ENCODE measurements at places on chromosomes 5 and 9.

GRCh38 chr5:72066705-72067107 is 40.6 kb upstream of the MAP1B start:
- peak; percentile 78 for DNase-seq

DNA sequence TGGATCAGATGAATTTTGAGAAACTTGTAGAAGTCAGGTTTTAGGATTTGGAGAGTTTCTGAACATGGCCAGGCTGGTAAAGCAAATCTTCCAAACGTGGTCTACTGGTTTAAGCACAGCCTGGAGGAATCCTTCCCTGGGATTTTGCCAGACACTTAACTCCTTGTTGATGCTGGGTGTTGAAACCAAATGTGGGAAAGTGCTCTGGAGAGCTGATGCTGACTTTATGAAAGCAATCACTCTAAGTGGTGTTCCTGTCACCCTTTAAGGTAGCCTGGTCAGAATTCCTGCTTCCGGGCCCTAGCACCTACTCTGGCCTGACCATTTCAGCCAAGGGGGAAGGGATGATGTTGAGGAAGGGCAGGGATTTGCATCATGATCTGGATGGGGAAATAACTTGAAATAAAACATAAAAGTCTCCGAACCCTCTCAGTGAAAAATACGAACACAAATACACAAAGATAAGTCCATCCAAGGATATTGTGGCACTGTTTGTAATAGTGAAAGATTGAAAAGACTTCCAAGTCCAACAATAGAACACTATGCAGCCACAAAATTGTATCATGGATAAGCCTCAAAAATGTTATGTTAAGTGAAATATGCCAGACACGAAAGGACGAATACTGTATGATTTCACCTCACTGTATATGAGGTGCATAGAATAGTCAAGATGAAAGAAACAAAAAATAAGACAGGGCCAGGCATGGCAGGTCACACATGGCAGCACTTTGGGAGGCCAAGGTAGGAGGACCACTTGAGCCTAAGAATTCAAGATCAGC is 57.7 kb downstream of the PDE6A start:
- DNase-seq, result peak; percentile 33

DNA sequence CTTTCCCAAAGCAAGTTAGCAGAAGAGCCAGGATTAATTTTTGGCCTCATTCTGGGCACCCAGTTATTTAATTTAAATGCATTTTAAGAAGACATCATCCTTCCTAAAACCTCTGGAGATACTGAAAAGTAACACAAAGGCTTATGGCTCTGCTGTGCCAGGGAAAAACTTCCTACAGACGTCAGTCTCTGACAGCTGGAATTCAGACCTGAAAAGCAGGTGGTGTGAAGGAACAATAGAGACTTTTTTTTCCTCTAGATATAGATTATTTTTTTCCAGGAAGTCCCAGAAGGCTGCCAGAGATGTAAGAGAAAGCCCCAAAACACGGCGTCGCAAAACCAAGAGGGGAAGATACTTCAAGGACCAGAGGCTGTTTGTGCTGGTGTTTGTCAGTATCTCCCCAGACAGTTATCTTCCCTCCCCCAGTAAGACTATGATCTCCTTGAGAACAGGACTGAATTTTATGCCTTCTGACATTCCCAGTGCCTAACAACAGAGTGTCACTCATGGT is 88.7 kb upstream of the RASEF start:
- DNase-seq, result no peak

GRCh38 chr5:149282027-149282965 is 10.6 kb downstream of the AFAP1L1 start:
- DNase-seq, result no peak

DNA sequence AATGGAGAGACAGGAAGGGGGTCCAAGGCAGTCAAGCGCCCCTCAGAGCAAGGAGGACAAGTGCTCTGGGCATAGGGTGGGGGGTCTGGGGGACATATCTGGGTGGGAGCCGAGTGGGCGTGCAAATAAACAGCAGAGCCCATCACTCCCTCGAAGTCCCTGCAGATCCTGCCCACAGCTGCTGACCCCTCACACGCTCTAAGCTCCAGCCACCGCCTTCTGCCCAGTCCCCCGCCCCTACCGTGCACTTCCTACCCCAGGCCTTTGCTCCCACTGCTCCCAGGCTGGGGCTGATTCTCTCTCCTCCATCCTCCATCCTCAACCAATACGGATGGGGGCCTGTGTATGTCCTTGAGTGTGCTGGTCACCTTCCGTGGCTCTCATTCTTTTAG is 16.9 kb upstream of the ALDH1B1 start:
- DNase-seq, result no peak

DNA sequence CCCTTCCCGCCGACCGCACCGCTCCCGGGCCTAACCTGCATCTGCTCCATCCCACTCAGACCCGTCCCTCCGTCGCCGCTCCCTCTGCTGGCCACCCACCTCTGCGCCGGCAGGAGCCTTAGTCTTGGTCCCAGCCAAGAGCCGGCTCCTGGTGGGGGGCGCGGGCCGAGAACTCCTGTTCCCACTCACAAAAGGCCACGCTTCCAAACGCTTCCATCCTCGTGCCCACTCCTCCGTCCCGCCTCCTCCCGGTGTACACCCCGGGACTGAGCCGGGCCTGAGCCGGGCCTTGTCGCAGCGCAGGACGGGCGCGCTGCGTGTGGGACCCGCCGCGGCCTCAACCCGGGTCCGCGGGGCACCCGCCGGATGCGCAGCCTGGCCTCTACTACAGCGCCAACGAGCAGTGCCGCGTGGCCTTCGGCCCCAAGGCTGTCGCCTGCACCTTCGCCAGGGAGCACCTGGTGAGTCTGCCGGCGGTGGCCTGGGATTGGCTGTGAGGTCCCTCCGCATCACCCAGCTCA is 7.5 kb downstream of the ADAMTS13 start:
- DNase-seq, result no peak

GRCh38 chr9:98146101-98146991 is 27.3 kb upstream of the TRIM14 start:
- DNase-seq, result peak; percentile 54

GRCh38 chr9:96725576-96725975 is 52.3 kb downstream of the ZNF510 start:
- DNase-seq, result no peak

DNA sequence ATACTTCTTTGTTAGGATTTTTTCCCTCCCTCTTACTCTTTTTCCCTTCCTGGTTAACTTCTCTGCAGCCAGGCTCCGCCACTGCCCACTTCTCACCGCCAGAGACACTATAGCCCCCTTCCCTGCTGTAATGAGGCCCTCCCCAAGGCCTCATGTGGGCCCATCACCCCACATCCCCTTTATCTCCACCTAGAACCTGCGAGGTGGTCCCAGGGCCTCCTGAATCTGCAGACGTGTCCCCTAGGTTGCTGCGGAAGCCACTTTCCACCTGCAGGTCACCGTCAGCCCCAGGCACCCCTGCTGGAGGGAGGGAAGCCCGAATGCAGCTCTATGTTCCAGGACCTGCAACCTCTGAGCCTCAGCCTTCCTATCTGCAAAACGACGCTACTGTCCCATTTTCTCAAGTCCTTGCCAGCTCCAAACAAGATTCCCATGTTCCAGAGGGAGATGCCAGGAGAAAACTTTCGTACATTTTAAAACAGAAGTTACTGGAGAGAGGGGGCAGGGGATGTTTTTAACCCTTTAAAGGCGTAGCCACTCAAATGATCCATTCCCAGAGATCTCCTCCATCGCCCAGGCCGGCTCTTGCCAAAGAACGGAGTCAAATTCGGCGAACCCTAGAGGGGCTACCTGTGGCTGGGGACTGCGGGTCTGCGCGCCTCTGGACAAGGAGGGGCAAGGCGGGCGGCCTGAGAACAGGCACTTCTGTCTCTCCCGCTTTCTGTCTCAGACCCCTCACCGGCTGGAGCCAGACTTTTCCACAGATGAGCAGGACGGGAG is 929 bp downstream of the SH3PXD2B start:
- DNase-seq, result peak; percentile 66

- DNase-seq, result no peak
These were observed 393.5 kb downstream of the PDE4D start for GRCh38 chr5:59500014-59500413.

DNA sequence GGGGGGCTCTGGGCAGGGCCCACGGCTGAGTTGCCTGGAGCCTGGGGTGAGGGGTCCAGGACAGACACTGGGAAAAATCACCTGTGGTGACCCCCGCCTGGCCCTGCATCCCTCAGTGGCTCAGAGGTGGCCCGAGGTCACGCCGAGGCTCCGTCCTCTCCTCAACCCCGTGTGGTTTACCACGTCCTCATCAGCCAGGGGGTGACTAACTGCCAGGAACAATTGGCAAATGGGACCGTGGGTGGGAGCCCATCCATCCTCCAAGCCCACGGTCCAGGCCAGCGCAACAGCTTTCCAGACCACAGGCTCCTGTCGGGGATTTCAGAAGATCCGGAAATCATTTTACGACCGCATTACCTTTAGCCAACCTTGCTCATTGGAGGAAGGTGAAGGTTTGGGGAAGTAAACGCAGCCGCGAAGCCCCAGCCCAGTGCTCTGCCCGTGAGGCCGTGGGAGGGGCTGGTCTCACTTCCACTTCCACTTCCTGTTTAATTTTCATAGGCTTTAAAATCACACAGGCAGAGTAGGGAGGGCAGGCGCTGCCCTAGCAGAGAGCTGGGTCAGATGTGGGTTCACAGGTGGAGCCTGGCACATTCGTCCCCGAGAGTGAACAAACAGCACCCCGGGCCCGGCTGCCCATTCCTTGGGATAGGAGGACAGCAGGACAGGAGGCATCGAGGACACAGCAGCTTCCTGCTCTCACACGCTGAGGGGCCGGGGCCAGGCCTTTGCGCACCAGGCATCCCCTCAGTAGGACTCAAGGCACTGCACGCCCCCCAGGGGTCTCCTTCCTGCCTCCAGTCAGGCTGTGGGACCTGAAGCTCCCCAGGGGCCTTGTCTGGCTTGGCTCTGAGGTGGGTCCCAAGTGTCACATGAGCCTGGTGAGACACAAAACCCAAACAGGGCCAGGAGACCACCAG is 19.8 kb upstream of the SLC9A3 start:
- no peak for DNase-seq

- DNase-seq, result no peak
These were observed 132.9 kb downstream of the MVB12B start for GRCh38 chr9:126459546-126459945.

GRCh38 chr9:86700629-86701028 is 246.7 kb downstream of the GAS1 start:
- peak; percentile 50 for DNase-seq

GRCh38 chr5:147691130-147691529 is 91.4 kb downstream of the JAKMIP2 start:
- no peak for DNase-seq

DNA sequence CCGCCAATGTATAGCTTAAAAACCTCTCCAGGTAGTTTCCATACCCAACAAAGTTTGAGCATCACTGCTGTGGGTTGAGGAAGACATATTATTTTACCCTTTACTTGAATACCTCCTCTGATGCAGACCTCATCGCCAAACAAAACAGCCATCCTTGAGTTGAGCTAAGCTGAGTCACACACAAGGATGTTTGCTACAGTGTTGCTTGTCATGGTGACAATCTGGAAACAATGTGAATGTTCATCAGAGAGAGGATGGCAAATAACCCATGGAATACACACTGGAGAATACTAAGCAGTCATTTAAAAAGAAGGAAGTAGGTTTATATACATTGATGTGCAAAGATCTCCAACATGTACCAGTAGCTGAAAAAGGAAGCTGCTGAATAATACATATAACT is 41.1 kb upstream of the TCF7 start:
- DNase-seq, result peak; percentile 39

DNA sequence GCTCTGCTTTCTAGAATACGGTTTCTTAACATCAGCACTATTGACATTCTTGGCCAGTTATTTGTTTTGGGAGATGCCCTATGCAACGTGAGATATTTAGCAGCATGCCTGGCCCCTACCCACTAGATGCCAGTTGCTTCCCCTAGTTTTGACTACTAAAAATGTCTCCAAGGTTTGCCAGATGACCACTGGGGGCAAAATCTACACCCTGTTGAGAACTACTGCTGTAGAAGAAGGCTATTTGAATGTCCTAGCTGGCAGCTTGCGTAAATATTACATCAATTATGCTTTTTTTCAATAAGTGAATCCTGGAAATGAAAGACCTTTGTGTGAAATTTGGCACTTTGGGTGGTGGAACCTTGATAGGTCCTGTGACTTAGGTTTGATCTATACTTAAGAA is 5.0 kb downstream of the NCBP1 start:
- DNase-seq, result no peak

DNA sequence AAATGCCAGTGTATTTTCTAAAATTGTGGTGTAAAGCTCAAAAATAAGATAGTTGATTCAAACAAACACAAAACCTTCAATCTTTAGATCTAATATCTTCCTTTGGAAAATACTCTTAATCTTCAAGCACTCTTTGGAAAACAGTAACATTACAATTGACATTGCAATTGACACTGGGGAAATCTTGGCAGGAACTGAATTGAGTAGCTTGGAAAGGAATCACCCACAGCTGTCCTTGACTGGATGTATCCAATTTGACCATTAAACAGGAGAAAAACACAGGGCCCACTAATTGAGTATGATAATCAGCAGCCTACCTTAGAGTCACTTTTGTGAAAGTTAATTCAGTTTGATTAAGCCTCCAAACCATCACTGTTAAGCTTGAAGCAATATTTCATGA is 776.7 kb downstream of the DTWD2 start:
- DNase-seq, result no peak

- DNase-seq, result peak; percentile 86
These were observed 24.4 kb upstream of the RASA1 start for GRCh38 chr5:87243161-87243844.

DNA sequence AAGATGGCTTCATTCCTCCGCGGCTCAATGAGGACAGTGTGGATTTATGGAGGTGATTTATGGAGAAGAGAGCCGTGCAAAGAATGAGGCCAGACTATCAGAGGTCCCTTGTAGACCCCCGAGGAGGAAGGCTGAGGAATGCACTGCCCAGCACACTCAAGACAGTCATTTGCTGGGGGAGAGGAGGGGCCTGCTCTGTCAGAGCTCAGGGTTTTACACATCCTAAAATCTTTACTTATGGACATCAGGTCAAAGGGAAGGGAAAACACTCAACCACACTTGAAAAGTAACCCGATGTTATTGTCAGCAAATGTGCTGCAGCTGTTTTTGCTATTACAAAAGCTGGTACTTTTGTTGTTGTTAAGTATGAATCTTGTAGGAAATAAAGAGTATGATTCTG is 289.5 kb downstream of the SLIT3 start:
- DNase-seq, result no peak

DNA sequence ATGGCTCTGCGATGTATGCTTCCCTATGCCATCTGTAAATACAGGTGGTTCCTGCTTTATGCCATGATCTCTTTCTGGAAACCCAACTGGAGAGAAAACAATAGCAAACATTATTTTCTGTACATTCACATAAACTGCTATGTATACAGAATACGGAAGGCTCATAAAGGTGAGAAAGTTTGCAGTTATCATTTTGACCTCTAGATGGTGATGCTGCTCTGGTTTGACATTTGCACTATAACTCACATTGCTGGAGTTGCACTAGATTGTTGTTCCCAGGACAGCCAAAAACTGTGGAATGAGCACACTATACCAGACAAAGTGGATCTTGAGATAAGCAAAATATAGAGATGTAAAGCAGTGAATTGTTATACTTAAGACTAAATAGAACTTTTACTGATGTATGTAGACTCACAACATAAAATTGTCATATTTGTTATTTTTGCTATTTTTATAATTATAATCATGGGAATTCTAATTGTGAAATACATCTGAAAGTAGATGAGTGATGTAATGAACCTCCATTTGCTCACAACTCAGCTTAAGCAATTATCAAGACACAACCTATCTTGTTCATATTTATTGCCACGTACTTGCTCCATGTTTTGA is 246.5 kb downstream of the PTPRD start:
- DNase-seq, result peak; percentile 42

- DNase-seq, result no peak
These were observed 10.7 kb downstream of the GRM6 start for GRCh38 chr5:178984145-178985072.
